NCI-H774 (cell line): ENCODE measurements at places on chromosomes 3 and 15.

DNA sequence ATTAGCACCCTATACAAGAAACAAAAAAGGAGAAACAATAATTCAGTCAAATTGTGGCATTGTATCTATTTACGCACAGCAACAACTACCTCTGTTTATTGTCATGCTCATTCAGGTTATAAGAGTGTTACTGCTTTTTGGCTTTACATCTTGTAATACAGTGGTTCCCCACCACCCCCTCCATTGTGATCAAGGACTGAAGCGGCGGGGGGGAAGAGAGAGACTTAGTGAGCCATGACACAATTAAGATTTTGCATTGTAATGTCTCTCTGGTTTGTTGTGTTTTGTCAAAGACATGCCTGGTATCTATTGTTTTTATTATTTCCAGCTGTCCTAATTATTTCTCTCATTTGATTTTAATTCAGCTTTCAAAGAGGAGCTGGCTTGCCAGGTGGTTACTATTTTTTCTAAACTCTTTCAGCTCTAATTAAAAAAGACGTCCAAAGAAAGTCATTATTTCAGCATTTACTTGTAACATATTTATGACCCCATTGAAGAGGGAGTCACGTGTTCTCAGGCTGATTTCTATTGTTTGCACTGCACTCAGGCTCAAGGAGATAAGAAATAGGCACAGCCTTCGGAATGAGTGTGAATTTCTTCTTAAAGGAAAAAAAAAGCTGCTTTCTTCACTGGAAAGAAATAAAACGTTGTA lies 234.4 kb upstream of the TBL1XR1 start:
- DNase-seq = peak; percentile 46

DNA sequence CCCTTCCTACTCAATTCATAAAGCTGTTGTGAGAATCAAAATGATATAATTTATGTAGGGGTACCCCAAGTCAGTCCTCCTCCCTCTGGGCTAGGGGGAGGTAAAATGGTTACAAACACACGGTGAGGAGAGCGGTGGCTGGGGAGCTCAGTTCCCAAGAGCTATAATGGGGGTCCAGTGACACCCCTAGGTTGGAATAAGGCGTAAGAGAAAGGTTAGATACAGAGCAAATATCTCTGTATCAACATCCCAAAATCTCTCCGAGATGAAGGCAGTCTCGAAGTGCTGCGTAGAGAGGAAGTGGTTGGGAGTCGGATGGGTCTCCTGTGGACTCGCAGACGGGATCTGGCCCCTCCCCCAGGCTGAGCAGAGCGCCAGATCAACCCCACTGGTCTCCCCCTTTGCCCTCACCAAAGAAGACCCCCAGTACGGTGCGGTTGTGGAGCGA lies 1.8 kb downstream of the DUOX2 start:
- DNase-seq = no peak

DNA sequence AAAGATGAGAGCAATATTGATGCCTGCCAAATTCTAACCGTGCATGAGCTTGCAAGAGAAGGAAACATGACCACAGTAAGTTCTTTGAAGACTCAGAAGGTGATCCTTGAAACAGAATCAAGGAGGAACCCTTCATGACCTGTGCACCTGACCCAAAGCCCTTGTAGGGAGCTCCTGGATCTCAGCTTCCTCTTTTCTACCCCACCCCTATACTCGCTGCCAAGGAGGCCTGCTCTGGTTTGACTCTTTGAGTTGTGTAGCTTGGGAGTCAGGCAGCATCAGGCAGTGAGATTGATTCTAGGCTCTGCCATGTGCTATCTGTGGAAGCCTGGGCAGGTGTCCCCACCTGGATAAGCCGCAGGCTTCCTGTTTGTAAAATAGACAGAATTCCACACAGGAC lies 10.6 kb downstream of the TTC21A start:
- no peak for DNase-seq

GRCh38 chr3:138947495-138948121 lies 591 bp downstream of the FOXL2NB start:
- DNase-seq = no peak

DNA sequence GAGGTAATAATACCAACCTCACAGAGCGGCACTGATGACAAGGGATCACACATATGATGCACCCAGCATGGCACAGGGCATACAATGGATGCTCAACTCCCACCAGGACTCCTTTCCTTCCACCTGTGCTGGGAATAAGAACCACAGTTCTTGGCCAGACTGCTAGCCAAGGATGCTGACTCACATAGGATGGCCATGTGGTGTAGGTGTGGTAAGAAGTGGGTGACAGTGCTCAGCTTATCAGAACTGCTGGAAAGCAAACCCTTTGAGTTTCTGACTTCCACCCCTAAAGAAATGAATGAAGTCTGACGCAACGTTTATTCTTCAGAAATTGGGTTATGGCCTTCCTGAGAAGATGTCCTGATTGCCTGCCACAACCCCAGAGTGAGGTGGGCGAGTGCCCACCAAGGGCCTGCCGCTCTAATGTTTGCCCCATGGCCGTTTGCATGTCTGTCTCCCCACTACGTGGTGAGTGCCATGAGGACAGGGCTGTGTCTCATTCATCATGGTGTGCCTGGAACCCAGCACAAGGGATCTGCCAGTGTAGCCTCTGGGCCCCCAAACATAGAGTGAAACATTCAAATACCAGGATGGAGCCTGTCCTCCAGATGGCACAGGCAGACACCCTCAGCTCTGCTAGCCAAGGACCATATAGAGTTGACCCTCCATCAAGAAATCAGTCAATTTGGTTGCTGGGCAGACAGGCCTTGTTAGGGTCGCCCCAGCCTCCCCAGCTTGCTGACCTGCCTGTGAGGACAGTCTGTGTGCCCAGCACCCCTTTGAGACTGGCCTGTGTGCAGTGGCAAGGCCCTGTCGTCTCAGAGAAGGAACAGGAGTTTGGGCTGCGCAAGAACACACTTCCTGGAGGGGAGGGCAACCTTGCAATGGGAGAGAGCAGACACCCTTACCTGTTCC lies 57.6 kb upstream of the SLCO2A1 start:
- DNase-seq = no peak

DNA sequence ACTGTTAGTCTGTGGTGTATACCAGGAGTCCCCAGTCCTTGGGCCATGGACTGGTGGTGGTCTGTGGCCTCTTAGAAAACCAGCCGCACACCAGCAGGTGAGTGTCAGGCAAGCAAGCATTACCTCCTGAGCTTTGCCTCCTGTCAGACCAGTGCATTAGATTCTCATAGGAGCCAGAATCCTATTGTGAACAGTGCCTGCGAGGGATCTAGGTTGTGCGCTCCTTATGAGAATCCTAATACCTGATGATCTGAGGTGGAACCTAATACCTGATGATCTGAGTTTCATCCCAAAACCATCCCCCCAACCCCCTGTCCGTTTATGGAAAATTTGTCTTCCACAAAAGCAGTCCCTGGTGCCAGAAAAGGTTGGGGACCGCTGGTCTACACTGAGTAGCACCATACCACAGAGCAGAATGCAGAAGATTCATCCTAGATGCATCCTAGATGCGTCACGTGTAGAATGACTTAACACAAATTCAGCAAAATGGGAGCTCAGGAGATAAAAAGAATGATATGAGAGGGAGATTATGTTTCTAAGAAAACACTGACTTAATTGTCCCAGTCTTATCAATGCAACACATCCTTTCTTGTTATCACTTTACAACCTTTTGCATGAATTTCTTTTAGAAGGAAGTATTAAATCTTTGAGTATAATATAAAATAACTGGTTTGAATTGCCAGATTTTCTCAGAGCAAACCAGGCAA lies 28.5 kb downstream of the SELENOT start:
- no peak for DNase-seq

GRCh38 chr3:132286035-132286434 lies 31.2 kb upstream of the ACP3 start:
- no peak for DNase-seq

GRCh38 chr15:82539691-82540054 lies 584 bp downstream of the RPS17 start:
- DNase-seq = no peak

GRCh38 chr3:2934541-2934940 lies 175.6 kb downstream of the IL5RA start:
- no peak for DNase-seq

GRCh38 chr3:110027446-110028080 lies 690.2 kb upstream of the DPPA4 start:
- no peak for DNase-seq

GRCh38 chr15:71218272-71218805 lies 103.1 kb downstream of the THSD4 start:
- DNase-seq = no peak

DNA sequence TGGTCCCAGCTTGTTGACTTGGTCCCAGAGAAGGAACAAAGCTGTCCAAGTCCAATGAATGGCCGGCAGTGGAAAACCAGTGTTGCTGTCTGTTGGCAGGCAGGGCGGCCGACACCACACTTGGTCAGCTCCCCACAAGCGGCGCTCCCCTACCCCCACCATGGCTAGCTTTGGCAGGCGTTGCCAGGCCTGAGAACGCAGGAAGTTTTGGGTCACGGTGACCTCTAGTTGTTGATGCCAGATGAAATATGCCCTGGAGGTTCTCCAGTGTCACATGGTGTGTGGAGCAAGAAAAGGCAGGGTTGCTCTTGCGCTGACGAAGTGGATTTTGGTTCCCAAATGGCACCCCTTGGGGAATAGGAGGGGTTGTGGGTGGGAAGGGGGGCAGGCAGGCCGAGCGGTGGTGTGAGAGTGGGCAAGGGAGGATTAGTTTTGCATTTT lies 72.7 kb upstream of the TPRG1 start:
- DNase-seq = no peak

GRCh38 chr15:95995375-95996168 lies 334.9 kb upstream of the NR2F2 start:
- no peak for DNase-seq

DNA sequence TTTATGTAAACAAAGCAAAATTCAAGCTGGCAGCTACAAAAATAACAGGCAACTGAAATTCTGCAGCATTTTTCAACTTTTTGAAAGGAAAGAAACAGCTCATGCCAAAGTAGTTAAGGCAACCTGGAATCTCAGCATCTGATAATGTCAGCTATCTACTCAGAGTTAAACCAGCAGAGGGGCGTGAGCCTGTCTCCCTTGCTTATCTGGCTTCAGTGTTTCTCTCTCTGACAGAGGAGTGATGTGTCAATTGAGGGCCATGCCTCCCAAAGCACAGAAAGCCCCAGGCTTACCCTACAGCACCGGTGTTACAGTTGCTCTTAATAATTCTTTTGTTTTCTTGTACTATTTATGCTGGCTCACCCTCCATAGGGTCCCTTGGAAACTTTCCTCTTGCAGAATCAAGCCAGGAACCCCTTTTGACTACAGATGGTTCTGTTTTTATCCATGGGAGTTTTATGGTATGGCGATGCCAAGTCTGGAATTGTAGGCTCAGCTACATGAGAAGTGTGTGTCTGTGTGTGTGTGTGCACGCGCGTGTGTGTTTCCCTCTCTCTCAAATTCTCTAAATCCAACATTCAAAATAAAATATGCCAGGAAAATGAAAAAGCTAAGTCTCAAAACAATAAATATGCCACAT lies 7.3 kb downstream of the TMEM212 start:
- DNase-seq = no peak

DNA sequence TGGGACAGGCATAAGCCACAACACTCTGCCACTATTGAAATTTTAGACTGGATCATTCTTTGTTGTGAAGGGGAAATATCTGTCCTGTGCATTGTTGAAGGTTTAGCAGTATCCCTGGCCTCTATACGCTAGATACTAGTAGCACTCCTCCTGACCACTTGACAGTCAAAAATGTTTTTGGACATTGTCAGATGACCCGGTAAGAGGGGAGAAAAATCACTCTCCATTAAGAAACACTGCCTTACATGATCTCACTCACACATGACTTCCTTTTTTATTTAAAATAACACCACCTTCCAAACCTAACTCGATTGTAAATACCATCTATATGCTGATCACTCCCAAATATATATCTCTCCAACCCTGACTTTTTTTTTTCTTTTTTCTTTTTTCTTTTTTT lies 15.3 kb upstream of the HLTF start:
- no peak for DNase-seq

GRCh38 chr15:51025454-51025846 lies 69.3 kb downstream of the TNFAIP8L3 start:
- no peak for DNase-seq

DNA sequence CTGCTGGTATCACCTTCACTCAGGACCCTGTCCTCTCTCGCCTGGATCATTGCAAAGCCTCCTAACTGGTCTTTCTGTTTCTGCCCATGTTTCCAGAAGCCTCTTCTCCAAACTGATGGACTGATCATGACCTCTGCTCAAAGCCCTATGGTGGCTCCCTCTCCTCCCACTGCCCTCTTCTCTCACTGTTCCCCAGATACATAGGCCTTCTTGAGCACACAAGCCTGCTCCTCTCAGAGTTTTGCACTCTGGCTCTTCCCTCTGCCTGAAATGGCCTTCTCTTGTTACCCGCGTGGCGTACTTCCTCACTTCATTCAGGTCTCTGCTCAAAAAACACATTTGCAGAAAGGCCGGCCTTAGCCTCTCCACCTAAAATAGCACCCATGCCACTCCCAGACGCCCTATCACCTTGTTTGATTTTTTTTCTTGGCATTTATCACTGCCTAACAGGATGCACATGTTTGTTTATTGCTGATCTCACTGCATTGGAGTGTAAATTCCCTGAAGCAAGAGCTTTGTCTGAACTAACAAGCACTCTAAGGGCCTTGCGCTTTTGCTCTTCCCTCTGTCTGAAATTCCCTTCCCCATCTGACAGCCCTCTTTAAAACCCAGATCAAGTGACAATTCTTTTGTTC lies 1.4 kb upstream of the ETFA start:
- no peak for DNase-seq

GRCh38 chr3:176155012-176155411 lies 1042.3 kb downstream of the TBL1XR1 start:
- no peak for DNase-seq

DNA sequence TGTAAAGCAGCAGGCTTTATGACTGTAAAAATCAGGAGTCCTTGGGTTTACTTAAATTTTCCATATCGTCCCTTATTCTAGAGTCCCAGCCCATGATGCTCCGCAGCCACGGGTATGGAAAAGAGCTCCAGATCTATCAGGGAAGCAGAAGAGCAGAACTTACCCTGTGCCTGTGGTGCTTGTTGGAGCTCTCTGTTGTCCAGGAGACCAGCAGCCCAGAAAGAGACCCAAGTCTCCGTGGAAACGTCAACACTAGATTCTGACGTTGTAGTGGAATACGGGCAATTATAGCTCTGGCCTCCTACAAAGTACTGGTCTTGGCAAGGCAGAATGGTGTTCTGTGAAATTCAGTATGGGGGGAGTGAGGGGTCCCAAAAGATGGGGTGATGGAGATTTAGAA lies 2.0 kb downstream of the GMNC start:
- DNase-seq = no peak

DNA sequence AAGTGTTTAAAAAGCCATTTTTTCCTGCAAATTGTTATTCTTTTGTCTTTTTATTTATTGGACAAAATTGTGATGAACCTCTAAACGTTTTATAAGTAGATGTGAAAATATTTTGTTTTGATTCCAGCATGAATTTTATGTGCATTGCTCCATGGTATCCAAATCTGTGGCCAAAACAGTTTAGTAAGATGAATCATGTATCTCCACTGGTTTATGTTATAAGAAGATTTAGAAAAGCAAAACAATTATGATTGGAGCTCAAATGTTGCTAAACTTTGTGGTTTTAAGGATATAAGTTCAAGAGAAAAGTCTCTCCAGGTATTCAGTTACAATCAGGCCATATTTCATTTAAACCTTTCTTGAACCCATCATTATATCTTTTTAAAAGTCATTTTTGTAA lies 80.9 kb downstream of the NECTIN3 start:
- DNase-seq = no peak
